MCF 10A (cell line): ENCODE measurements at places on chromosomes 4 and X.
A peak's percentile ranks its signal among the peaks of the same experiment; 100 is the strongest.

- peak; percentile 80 for DNase-seq
Observed at GRCh38 chrX:20515841-20516461, 249.2 kb upstream of the RPS6KA3 start.

GRCh38 chrX:18733287-18733686, 25.8 kb downstream of the PPEF1 start:
- DNase-seq, result no peak

DNA sequence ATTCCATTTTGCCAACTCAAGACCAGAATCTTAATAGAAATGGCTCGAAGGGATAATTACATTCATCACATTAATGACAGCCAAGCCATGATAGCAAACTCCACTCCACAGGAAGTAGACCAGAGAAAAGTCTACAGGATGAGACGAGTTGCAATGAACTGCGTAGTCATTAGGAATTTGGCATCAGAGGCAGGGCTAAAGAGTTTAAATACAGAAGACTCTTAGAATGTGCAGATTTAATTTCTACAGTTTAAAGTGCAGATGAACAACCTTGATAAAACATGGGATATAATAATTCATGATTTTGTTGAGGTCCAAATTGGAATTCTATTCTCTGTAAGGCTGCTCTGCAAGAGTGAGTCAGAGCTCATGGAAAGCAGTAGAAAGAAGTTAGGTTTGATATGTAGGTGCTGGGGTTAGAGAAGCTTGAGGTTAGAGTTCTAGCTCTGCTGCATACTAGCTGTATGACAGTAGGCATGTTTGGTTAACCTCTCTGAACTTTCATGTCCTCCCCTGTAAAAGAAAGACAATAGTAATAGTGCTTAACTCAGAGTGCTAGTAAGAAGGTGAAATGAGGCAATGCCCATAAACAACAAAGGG, 32.2 kb downstream of the LNX1 start:
- DNase-seq, result peak; percentile 8

DNA sequence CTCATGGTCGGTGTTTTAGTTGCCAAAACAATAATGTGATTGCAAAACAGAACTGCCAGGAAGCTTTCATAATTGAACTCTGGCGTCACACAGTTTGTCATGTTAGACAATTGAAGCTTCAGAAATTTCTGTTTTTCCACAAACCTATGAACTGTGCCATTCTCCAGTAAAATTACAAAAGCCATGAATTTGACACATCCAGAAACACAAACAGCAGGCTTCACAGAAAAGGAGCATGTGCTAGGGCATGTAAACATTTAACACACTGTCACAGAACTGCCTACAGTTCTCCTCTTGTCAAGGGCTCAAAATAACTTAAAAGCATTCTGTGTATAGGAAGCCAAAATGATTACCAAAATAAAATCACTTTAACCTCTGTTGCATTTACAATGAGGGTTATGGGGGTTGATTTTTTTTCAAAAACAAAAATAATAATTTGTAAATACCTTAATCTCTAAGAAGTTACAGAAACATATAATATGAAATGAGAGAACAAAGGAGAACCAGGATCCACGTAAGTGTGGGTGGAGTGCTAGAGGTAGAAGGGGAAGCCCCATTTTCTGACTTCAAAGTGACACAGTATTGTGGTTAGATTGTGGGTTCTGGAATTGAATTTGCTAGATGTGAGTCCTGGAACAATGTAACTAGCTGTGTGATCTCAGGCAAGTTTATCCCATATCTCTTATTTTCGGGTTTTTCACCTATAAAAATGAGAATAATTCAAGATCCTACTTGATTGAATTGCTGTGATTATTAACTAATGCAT, 295.0 kb downstream of the CENPC start:
- peak; percentile 42 for DNase-seq

- DNase-seq, result no peak
Observed at GRCh38 chr4:112076919-112077608, 68.2 kb upstream of the FAM241A start.

- DNase-seq, result no peak
Observed at GRCh38 chr4:54669831-54670230, 12.1 kb downstream of the KIT start.

DNA sequence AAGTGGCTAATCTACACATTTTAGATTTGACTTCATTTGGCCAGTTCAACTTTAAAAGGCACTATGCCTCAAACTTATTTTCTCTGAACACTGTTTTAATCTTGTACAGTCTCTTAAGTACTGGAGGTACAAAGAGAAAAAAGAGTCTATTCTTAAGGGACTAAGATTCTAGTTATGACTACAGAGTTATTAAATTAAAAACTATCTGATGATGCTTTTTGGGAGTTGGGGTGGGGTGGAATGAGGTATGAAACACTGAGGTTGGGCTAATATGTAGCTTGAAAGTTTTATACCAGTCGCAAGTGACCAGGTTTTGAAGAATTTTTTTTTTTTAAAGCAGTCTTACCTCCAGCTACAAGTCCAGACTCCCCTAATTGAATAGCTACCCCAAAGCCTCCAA, 17.7 kb upstream of the GPR34 start:
- DNase-seq, result no peak

- peak; percentile 47 for DNase-seq
Observed at GRCh38 chrX:119008110-119008744, 33.8 kb downstream of the LONRF3 start.

GRCh38 chr4:181536811-181537434, 706.3 kb upstream of the TENM3 start:
- no peak for DNase-seq

- DNase-seq, result peak; percentile 72
Observed at GRCh38 chr4:40325406-40326019, 9.6 kb upstream of the CHRNA9 start.

DNA sequence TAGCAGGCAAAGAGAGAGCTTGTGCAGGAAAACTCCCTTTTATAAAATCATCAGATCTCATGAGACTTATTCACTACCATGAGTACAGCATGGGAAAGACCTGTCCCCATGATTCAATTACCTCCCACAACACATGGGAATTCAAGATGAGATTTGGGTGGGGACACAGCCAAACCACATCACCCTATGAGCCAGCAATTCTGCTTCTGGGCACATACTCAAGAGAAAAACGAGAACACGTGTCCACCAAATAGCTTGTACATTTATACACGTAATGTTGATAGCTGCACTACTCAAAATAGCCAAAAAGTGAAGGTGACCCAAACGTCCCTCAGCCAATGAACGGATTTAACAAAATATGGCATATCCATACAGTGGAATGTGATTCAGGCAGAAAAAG, 94.5 kb upstream of the DHRSX start:
- DNase-seq, result peak; percentile 44

GRCh38 chr4:176034499-176034898, 31.1 kb upstream of the WDR17 start:
- peak; percentile 56 for DNase-seq

DNA sequence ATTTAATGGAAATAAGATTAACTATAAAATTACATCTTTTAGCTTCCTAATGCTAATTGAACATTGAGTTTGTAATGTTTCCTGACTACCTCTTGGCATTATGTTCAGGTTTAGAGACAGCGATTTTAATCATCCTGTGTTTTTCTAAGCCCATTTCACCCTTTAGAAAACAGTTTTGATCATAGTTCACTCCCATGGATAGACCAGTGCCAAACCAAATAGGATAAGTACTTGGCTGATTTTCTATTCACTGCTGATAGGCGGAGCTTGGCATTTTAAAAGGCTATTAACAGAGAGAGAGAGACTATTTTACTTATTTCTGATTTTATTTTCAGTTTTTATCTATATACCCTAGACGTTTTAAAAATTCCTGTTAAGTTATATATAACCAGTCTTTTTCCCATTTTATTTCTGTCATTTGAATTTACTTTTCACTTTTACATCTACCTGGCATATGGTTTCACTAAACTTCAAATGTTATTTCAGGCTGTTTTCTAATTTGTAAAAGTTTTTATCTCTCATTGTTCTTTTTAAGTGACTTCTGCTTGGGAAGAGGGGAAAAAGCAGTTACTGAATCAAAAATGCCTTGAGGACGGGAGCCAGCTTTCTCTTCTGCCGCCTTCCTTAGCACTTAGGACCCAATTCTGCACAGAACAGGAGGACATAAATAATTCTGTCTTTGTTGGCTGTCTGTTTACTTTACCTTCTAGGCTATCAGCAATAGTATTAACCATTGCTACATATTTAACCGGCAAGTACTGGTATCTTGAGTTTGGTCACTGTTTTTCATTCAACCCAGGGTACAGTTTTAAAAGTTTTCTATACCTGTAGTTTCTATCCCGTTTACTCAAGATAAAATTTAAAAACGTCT, 46.4 kb downstream of the SGMS2 start:
- DNase-seq, result no peak

GRCh38 chrX:75106772-75107171, 49.3 kb downstream of the ABCB7 start:
- no peak for DNase-seq

DNA sequence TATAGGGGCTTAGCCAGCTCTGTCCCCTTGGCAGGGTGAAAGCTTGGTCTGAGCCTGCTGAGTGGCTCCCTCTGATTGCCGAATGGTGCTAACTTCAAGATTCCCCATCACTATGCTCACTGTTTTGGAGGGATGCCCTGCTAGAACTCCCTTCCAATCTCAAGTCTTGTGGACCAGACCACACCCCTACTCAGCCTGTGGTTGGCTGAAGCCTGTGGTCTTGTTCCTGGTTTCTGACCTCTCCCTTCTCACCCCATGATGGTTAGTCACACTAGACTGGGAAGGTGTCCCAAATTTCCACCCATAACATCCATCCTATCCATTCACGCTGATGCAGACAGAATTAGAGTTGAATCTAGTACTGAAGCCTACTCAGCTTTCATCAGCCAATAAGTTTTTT, 184.7 kb upstream of the NDP start:
- no peak for DNase-seq

DNA sequence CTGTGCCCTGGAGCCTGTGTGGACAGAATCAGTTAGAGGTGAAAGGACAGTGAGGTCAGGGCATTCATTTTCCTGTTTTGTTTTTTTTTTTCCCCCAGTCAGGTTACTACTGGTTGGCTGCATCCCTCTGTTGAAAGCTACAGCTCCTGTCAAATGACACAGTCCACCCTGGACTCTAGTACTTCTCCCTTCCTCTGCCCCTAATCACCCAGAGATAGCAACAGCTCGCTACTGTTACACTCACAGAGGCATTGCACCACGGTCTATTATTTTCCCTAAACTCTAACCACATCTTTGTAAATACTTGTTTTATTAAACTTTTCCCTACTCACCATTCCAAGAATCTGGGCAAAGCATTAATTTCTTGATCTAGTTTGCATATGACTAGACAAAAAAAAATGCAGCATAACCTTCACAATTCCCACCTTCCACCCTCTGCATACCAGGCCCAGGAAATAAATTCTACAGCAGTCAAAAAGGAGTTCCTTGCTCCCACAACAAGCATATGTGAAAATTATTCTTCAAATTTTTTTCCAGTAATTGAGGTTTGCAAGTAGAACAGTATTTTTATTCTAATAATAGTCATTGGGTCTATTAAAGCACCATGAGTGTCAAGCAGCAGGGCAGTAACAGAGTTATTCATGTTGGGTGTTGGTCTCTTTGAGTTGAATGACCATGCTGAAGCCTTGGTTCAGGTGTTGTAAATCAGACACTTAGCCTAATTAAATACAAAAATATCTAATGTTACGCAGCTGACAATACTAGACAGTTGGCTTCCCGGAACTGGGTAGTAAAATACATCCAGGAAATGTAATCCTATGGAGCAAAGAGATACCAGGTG, 329.2 kb downstream of the INPP4B start:
- no peak for DNase-seq

DNA sequence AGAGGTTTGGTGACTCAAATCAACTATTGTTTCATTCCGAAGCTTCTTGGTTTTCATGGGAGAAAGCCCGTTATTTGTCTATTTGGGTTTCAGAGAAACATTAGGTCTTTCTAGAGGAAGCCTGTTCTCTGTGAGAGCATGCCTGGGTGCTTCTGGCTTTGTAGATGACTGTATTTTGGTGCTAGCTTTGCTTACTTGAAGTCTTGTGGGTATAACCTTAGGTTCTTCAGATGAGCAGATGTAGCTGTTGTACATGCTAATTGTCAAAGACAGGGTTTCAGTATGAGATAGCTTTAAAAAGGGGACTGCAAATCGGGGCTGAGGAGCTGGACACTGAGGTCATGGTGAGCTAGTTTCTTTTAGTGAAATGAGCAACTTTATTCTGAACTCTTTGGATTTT, 7.9 kb upstream of the STOX2 start:
- DNase-seq, result no peak

- no peak for DNase-seq
Observed at GRCh38 chr4:185534866-185535611, at the start of gene PDLIM3. TSS of gene PDLIM3 (minus strand) at chr4:185535507. CDS start at chr4:185535434, 73 bp downstream.

DNA sequence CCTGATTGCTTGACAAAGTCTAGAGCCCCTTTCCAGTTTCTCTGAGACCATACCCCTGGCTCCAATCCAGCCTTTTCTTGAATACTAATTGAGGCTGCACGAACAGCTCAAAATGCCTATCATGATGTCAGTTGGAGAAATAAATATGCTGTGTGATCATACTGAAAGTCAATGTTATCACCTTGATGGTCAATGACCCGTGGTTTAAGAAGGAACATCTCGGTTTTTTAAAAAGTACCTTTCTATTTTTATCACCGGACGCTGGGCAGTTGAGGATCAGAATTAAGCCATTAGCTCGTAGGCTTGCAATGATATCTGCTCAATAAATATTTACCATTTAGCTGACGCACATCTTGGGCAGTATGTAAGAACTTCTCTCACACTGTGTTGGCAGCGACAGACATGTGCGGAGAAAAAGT, 852 bp upstream of the WDR44 start:
- DNase-seq, result no peak

GRCh38 chr4:30460818-30461217, 259.4 kb upstream of the PCDH7 start:
- no peak for DNase-seq

- no peak for DNase-seq
Observed at GRCh38 chr4:123319639-123320038, 77.0 kb upstream of the SPRY1 start.

DNA sequence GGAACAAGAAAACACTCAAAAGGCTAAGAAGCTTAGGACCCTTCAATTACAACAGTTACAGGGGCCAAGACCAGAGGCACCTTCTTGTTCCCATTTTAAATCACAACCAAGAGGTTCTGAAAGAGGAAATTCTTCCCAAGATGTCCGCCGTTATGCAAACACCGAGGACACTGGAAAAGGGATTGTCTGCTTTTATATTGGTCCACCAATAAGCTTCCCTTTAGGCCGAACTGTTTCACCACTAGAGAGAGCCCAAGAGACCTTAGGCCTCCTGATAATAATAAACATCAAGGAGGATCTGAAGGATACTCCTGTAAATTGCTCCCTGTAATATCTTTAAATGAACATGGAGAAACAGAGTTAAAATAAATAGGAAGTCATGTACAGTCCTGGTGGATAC, 92.6 kb upstream of the NLRP2B start:
- peak; percentile 2 for DNase-seq

DNA sequence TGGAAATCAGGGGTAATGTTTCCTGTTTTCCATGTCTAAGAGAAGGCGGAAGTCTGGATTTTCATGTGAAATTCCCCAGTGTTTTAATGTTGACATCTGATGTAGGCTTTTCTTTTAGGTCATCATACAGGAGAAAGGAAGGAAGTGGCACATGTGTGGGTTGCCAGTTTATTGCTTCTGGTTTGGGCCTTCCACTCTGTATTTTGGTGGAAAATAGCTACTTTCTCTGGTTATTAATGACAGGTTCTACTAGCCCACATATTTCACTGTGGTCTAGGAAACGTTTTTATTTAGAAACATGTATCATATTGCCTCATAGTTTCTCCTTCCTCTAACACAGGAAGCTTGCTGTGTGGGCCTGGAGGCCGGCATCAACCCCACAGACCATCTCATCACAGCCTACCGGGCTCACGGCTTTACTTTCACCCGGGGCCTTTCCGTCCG, 7.2 kb downstream of the PDHA1 start:
- DNase-seq, result no peak
